H1 (cell line): ENCODE measurements at places on chromosomes 6 and 20. TPM values are rescaled to one million over a fixed set of nuclear protein-coding genes. Genes with fewer than 3 reads are reported as not detected.

DNA sequence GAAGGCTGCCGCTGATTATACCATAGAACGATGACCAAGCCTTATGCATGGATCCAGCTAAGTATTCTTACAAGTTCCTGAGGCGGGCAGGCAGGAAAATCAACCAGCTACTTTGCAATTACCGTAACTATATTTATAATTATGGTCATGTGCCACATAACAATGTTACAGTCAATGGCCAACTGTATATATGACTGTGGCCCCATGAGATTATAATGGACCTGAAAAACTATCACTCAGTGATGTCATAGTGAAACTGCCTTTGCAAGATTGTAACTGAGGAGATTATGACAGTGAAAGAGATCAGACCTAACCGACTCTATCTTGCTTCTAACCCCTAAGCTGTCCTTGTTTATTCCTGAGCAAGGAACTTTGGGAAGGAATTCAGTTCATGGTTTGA, 33.1 kb upstream of the FAM135A start:
- no peak for DNase-seq

Gene ARFGEF3
- total RNA-seq, result 22.9 and 23.2 TPM in 2 replicates

- no peak for DNase-seq
Measured at GRCh38 chr6:89522778-89523177, 89.8 kb downstream of the ANKRD6 start.

GRCh38 chr6:70310063-70310694, 7.3 kb upstream of the COL9A1 start:
- DNase-seq, result no peak

DNA sequence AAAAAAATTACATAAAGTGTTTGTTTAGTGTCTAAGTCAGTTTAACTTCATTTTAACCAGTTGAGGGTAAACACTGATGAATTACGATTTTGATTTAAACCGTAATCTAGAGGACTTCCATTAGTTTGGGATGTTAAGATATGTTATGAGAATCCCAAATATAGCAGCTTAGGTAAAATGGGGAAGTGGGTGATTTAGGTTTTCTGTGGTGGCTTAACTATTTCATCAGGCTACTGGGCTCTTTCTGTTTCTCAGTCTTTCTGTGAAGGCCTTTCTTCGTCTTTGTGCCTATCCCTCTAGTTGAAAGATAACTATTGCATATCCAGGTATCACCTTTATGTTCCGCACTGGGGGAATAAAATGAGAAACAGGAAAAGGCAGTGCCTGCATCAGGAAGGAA, 27.9 kb downstream of the CENPW start:
- DNase-seq, result no peak

Gene SRMS
- 0.29 and 0.76 TPM in 2 replicates for total RNA-seq

Gene TCF15
- total RNA-seq, result 6.9 and 7.3 TPM in 2 replicates

- no peak for DNase-seq
Measured at GRCh38 chr20:62063981-62064769, 1.5 kb downstream of the TAF4 start.

DNA sequence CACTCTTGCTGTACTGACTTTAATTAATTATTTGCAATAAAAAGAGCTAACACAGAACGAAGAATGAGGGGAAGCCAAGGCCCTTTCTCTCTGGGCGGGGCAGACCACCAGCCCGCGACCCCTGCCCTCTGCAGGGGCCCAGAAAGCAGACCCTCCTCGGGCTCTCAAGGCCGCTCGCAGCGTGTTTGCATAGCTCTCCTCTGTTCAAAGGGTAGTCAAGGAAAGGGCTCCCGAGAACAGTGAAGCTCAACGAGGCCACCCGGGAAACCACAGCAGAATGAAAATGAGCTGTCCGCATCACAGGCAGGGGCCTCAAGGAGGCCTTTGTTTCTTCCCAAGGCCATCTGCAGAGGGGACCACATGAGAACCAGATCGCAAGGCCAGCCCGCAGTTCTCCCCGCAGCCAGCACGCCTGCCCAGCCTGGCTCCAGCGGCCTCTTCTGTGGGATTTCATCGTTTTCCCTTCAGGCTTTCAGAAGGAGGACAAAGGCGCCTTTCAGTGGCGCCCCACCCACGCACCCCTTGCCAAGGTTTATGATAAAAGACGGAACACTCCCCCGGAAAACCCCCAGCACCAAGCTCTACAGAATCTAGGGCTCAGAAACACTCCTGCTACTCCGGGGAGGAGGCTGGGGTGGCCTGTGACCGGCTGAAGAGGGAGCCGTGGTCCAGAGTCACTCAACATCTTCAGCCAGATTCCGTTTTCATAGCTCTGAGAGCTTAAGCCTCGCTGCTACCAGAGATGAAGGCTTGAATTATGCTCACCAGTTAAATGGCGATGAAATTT, 25.3 kb downstream of the ACSS1 start:
- no peak for DNase-seq

GRCh38 chr20:59819496-59820203, 113.8 kb downstream of the SYCP2 start:
- DNase-seq, result no peak
